LHCN-M2 (cell line): ENCODE measurements at places on chromosomes 3 and 15. TPM values are rescaled to one million over a fixed set of nuclear protein-coding genes. Genes with fewer than 3 reads are reported as not detected.

- no peak for DNase-seq
These were observed 79.8 kb downstream of the EPHB1 start for GRCh38 chr3:134874737-134875413.

- DNase-seq = no peak
These were observed 34.5 kb downstream of the OSBPL10 start for GRCh38 chr3:31946484-31947081.

GRCh38 chr3:181105646-181106045 lies 116.1 kb upstream of the DNAJC19 start:
- no peak for DNase-seq

Gene PEX11A
- 3.5 and 6.0 TPM in 2 replicates for total RNA-seq

DNA sequence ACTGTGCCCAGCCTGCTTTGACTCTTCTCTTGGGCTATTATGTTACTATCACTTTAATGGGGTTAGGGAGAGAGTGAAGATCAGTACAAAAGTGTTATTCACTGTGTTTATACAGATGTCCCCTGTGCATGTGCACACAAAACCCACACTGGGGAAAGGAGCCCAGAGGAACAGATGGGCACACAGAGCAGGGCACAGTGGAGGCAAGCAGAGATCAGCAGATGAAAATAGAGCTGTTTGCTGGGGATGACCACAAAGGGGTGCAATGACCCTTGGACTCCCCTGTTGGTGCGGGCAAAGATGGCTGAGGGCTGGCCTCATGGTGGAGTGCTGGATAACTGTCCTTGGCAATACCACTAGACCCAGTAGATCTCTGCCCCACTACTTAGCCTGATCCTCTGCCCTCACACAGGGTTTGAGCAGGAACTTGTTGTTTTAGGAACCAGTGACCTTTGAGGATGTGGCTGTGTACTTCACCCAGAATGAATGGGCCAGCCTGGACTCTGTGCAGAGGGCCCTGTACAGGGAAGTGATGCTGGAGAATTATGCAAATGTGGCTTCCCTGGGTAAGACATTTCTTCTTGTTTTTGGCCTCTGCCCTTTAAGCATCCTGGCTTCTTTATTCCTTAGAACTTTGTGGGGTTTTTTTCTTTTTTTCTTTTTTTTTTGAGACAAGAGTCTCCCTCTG lies 5.3 kb downstream of the ZNF620 start:
- no peak for DNase-seq

DNA sequence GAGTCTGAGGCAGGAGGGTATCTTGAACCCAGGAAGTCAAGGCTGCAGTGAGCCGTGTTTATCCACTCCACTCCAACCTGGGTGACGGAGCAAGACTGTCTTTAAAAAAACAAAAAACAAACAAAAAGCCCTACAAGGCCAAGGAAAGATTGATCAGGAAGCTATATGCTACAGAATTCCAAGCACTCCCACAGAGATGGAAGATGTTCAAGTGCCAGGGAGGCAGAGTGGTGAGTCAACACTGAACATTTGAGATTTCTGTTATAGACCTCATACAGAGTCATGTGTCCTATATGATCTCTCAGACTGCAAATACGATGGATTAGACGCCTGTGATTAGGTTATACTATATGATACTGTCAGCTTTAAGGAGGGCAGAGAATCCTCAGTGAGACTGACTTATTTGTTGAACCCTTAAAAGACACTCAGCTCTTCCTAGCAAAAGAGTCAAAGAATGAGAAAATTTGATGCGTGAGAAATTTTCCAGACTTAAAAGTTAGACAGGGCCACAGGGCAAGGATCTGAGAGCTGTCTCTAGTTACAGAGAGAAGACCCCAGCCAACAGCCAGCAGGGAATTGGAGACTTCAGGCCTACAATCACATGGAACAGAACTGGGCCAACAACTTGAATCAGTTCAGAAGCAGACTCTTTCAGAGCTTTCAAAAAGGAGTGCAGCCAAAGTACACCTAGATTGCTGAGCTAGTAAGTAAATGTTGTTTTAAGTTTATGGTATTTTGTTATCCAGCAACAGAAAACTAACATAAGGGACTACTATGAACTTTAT lies 107.6 kb downstream of the PIK3CB start:
- no peak for DNase-seq

DNA sequence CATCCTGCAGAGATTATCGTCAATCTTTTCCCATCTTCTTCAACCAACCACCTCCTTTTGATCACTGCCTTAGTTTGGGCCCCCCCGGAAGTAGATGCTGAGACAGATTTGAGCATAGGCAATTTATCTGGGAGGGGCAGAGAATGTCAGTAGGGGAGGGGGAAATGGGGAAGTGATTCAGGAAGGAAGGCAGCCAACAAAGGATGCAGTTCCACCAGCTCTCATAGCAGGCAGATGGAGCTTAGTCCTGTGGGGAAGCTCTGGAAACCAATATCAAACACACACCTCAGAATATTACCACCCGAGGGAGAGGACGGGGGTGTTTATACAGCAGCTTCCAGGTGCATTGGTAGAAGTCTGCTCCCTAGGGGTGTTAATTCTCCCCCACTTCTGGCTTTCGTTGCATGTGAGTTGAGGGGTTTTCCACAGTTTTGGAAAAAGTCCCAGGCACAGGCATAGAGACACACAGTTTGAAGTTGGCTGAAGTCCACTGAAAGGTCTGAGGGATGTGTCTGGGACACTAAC lies 91.5 kb upstream of the TNFAIP8L3 start:
- no peak for DNase-seq

DNA sequence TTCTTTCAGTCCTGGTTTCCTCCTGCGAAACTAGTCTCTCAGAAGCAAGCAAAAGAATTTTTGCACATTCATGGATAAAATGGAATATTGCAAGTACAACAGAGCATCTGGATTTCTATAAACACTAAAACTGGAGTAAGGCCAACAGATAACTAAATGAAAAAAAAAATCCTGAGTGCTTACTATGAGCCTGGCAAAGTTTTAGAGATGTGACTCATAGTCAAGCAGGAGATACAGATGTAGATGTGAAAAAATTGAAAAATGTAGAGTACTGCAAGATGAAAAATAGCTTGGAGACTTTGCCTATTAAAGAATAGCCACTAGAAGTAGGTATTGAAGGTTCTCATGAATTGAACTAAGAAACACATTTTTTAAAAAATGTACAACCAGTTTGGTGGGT lies 397.4 kb downstream of the OTOL1 start:
- DNase-seq = peak; percentile 53

Gene PSTPIP1
- total RNA-seq = not detected in 2 replicates

- DNase-seq = no peak
These were observed 11.8 kb downstream of the CAPN3 start for GRCh38 chr15:42371096-42371495.

DNA sequence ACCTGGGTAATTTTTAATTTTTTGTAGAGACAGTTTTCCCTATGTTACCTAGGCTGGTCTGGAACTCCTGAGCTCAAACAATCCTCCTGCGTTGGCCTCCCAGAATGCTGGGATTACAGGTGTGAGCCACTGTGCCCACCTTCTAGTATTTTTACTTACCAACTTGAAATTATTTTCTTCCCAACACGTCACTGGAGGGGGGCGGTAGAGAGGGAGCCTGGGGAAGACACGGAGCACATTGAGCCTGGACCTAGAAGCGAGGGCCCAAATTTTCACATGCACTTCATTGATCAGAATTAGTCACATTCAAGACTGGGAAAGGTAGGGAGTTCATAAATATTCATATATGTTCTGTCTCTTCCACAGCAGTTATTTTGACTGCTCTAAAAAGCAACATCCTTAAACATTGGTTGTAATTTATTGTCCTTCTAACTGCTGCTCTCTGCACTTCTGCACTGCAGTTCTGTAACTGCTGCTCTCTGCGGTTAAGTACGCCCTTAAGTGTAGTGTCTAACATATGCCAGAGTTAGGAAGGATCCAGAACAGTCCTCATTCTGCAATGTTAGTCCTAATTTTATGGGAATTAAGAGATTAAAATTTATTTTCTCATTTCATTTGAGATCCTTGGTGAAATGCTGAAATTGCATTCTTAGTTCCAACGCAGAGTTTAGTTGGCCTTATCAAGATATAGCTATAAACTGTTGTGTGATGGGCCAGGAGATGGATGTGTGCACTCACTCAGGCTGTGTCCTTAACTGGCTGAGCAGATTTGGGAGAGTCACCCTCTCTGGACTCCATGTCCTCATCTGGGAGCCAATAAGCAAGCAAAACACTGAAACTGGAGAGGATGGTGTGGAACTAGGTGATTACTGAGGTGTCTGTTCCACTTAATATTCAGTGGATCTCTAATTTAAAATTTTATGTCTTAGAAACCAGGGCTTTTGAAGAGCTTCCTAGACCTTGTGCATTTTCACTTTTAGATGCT lies 98.2 kb downstream of the STRIT1 start:
- no peak for DNase-seq

Gene ITIH1
- total RNA-seq = not detected in 2 replicates

Gene ACP3
- total RNA-seq = 0.80 and 1.7 TPM in 2 replicates

- DNase-seq = no peak
These were observed 31.6 kb downstream of the CBLB start for GRCh38 chr3:105837143-105837740.

Gene TUSC7
- total RNA-seq = not detected in 2 replicates

Gene GOLGA6B
- not detected in 2 replicates for total RNA-seq

DNA sequence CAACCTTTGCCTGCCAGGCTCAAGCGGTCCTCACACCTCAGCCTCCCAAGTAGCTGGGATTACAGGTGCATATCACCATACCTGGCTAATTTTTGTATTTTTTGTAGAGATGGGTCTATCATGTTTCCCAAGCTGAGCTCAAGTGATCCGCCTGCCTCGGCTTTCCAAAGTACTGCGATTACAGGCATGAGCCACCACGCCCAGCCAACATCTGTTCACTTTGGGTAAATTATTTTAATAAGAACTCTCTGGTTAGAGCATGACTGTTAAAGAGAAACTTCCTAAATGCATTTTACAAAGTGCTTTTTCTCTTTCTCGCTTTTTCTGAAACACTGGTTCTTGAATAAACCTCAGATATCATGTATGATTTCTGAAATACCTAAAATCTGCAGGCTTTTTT lies 172.5 kb downstream of the PTPRG start:
- DNase-seq = peak; percentile 35

- no peak for DNase-seq
These were observed 18.5 kb downstream of the SERPINI1 start for GRCh38 chr3:167754049-167754448.

GRCh38 chr15:43625106-43625505 lies 6.5 kb upstream of the STRC start:
- DNase-seq = no peak

Gene PLXND1
- 51.3 and 63.2 TPM in 2 replicates for total RNA-seq

DNA sequence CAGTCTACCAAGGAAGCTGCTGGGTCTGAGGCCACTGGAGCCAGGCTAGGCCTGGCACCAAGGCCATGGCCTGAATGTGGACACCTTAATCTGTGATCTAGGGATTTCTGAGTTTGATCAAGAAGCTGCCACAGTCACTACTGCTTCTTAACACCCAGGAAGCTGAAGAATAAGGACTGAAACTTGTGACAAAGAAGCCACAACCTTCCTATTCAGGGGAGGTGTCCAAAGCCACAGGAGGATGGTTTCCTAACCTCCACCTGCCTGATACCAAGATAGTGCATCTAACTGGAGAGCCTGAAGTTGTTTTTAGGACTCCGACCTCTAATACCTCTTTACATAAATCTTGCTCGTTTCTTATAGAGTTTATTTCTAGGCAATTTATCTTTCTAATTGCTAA lies 5.5 kb upstream of the ANO10 start:
- no peak for DNase-seq

Gene LRTM1
- total RNA-seq = not detected in 2 replicates

GRCh38 chr3:36258421-36258820 lies 121.9 kb upstream of the STAC start:
- DNase-seq = no peak

- DNase-seq = no peak
These were observed 37.3 kb upstream of the CMTM8 start for GRCh38 chr3:32200992-32201758.

- DNase-seq = no peak
These were observed 145.3 kb upstream of the DNAJC19 start for GRCh38 chr3:181134873-181135272.

DNA sequence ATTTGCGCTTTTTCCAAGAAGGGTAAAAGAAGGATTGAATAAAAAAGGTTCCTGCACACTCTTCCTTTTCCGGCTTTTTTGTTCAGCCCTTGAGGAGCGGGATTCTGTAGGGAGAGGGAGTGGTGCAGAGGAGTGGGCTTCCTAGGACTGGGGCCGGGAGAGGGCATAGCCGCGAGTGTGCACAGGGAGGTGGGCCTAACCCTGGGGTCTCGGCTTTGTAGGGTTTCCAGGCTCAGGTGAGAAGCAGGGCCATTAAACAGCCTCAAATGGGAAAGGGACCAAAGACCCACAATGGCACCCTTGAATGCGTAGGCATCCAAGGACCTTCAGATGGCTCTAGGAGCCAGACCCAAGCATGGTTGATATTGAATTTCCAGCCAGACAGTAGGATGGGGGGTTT lies 35.4 kb upstream of the RAB6B start:
- DNase-seq = no peak

- DNase-seq = no peak
These were observed 21.4 kb downstream of the CACNA2D2 start for GRCh38 chr3:50481992-50482391.

GRCh38 chr3:151183265-151183671 lies 19.7 kb downstream of the GPR171 start:
- no peak for DNase-seq

Gene FAM81A
- under 0.01 and 0.06 TPM in 2 replicates for total RNA-seq

DNA sequence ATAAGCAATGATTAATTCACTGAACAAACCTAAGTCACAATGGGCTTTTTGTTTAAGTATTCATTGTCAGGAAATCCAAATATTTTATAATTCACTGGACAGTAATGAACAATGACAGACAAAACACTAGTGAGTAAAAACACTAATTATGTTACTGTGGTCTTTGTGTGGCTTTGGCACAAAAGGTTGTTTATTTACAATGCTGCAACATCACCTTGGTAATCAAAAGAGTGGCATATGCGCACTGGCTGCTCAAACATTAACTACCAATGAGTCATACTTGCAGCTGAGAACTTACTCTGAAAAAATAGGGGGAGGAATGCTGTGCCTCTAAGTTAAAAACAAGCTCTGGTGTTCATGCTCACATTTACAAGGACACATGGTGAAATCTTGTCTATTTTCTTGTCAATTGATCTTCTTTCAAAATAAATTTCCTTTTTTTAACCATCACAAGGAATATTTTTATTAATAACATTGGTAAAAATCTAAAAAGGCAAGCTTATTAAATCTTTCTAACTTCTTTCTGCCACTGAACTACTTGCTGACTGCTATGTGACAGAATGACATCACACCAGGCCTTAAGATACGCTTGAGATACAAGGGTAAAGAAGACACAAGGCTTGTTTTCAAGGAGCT lies 85.2 kb upstream of the PPIB start:
- DNase-seq = peak; percentile 94

GRCh38 chr3:19945534-19945933 lies 1.4 kb upstream of the RAB5A start:
- no peak for DNase-seq

GRCh38 chr15:81372575-81372974 lies 1.4 kb downstream of the TMC3 start:
- no peak for DNase-seq

GRCh38 chr3:32596282-32596908 lies 25.7 kb upstream of the DYNC1LI1 start:
- peak; percentile 2 for DNase-seq

GRCh38 chr3:186487819-186488218 lies 56.4 kb downstream of the CRYGS start:
- no peak for DNase-seq

GRCh38 chr3:2156244-2156847 lies 57.7 kb downstream of the CNTN4 start:
- DNase-seq = no peak

GRCh38 chr15:67380921-67381320 lies 126.3 kb downstream of the IQCH start:
- DNase-seq = no peak

GRCh38 chr3:128170866-128171516 lies 17.7 kb downstream of the EEFSEC start:
- DNase-seq = peak; percentile 80
